ENCODE measurements at places on chromosomes 1 and 21.
A peak's percentile ranks its signal among the peaks of the same experiment; 100 is the strongest.

- DNase-seq = no peak
Observed at GRCh38 chr1:235504122-235504493, at the start of gene B3GALNT2. TSS of gene B3GALNT2 (minus strand) at chr1:235504452. CDS start at chr1:235504252, 200 bp downstream.

DNA sequence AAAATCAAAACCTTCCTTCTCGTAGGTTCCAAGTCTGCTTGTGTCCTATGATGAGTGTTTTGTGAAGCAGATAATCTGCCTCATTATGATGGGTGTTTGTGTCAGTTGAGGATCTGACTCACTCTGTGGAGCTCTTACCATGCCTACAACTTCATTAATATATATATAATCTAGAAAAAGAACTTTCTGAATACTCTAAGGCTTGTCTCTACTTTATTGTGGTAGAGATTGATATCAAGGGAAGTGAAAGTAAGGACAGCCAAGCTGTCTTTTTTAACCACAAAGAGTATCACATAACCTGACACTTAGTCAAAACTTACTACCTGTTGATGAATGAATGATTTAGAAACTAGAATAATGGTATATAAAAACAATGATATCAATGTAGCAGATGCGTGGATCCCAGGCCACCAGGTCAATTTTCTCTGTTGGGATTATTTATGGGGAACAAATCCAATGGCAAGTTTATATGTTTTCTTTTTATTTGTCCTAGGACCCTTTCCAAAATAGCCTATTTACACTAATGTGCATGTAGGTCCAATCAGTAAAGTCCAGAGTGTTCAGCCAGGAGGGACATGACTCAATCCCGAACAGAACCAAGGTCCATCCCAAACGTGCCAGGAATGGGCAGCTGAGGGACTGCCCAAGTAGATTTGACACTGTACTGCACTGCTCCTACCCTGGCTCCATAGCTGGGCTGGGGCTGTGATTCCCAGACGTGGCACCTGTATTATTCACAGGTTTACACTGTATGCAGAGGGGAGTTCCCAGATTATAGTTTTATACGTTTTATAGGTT is 182.3 kb upstream of the GREM2 start:
- no peak for DNase-seq

DNA sequence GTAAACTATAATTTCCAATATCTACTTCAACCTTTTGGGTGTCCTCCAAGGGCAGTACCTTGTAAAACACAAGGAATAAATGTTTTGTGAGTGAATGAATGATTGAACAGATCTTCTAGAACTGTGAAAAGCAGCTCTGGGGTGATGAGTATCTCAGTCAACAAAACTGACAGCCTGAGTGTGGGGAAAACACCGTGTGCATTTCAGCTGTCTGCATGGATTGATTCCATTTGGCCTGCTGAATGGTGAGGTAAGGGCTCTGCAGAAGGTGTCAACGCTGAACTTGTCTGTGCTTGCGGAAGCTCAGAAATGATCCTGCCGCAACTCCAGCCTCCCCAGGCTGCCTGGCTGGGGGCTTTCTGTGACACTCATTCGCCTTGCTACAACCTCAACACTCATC is 7.4 kb upstream of the AGMAT start:
- DNase-seq = no peak

GRCh38 chr1:7422081-7422480 is 349.0 kb upstream of the VAMP3 start:
- no peak for DNase-seq

DNA sequence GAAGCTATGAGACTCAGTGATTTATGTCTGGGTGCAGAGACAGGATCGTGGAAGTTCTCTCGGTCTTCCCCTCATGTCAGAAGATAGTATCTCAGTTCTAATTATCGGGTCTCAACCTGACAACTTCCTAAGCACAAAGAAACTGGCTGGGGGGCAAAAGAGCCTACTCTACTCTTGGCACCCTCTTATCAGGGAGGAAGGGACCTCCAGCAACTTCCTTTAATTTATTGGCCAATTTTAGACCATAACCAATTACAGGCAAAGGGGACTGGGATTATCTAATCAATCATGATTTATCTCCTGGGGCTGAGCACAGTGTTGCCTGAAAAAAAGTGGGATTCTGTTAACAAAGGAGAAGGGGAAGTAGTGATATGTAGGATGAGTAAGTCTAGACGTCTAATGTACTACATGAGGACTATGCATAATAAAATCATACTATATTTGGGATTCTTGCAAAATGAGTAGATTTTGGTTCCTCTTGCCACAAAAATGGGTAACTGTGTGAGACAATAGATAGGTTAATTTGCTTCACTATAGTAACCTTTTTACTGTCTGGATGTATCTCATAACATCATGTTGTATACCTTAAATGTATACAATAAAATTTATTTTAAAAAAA is 98.8 kb downstream of the ZFYVE9 start:
- DNase-seq = no peak

DNA sequence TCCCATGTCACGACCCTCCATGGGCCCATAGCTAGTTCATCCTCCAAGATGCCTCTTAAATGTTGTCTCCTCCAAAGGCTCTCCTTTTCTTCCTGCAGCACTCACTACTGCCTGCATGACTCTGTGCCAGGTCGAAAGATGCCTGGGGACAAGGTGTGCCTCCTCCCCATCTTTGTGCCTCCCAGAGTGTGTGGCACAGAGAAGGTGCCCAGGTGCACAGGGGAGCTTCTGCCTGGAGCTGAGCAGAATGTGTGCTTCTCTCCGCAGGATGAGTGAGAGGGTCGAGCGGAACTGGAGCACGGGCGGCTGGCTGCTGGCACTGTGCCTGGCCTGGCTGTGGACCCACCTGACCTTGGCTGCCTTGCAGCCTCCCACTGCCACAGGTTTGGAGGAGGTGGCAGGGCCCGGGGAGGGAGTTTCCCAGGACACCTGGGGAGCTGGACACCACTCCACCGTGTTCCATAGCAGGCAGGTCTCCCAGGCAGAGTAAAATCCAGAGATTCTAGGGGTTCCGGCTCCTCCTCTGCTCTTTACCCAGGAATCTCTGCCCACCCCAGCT is 6.9 kb upstream of the PPM1J start:
- no peak for DNase-seq

DNA sequence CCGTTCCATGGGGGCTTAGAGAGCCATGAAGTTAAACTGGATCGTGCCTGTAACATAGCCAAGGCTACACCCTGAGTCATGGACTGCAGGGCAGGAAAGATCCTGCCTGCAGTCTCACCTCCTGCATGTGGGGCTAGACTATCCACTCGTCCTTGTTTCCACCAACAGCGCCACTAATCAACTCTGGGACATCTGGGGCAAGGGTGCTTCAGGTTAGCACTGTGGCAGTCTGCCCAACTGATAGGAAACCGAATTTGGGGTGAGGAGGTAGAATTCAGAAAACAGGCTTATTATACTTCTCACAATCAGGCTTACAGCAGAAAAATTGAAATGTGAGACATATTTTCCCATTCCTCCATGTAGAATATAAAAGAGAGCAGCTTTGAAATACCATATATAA is 85.2 kb upstream of the ADAM30 start:
- no peak for DNase-seq

- no peak for DNase-seq
Observed at GRCh38 chr1:68346188-68346808, 103.5 kb downstream of the RPE65 start.

GRCh38 chr1:18326211-18326897 is 154.4 kb upstream of the KLHDC7A start:
- no peak for DNase-seq

- DNase-seq = no peak
Observed at GRCh38 chr1:234926264-234926558, 202.4 kb downstream of the TOMM20 start.

DNA sequence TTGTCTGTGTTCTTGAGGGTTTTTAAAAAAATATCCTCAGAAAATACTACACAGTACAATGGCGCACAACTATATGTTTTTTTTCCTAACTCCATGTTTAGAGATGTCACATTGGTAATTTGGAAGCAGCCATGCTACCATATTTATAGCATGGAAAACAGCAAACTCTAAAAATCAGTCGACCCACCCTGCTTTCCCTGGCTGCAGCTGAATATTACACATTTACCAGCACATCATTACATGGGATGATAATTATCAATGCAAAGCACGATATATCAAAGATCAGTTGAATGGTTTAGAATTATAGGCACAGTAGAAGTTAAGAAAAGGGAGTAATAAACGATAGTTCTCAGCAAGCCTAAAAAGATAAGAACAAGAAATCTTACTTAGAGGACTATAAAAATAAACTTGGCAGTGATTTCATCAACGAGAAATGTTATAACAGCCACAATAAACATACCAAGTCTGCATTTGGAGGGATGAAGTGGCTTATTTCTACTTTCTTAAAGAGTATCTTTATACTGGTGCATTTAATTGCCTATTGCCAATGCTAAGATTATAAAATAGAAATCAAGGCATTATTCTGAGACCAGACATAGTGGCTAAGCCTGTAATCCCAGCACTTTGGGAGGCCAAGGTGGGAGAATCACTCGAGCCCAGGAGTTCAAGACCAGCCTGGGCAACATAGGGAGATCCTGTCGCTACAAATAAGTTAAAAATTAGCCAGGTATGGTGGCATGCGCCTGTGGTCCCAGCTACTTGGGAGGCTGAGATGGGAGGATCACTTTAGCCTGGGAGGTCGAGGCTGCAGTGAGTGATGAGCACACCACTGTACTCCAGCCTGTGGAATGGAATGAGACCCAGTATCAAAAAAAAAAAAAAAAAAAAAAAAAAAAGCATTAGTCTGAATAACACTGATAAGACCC is 43.4 kb downstream of the WDR64 start:
- DNase-seq = peak; percentile 57

All from HCEC 1CT (cell line).